ENCODE measurements at places on chromosomes 5 and 9.
A peak's percentile ranks its signal among the peaks of the same experiment; 100 is the strongest.

- DNase-seq = peak; percentile 84
Observed at GRCh38 chr9:86983249-86983619, 35.9 kb upstream of the GAS1 start.

DNA sequence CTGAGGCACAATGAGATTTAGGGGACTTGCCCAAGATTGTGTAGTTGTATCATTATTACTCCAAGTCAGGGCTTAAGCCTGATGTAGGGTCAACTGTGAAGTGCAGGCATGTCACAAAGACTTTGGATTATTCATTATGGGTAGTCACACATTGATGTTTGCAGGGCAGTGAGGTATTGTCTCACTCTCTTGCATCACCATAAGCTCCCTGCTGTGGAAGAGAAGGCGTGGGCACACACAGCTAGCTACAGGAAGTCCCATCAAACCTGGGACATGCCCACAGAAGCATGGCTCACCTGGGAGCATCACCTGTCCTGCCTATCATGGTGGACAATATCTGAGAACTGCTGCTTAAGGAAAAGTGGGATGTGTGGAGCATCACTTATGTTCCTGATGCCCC, 42.1 kb downstream of the TMOD1 start:
- DNase-seq = no peak

DNA sequence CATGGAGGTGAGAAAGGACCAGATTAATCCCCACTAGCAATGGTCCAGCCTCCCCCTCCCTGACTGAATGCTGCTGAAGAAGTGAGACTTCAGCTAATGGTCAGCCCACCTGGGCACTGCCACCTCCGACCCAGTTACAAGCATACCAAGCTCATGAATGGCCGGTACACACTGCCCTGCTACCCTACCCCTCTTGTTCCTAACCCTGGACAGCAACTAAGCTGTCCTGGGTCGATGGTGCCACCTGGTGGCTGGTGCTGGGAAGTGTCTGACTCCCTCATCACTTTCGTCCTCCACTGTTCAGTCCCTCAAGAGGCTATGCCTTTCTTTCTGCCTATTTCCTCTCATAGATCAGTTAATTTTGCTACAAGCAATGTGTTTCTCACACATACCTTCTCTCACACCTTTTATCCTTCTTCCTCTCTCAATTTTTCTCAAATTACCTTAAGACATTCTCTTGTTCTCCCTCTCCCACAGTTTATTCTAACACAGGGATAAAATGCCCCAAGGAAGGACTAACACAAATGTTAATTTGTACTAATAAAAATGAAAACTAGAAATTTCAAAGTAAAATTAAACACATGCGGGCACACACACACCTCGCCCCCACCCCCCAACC, 42.4 kb downstream of the PAX5 start:
- peak; percentile 41 for DNase-seq

- DNase-seq = peak; percentile 95
Observed at GRCh38 chr9:134434894-134435506, 108.7 kb downstream of the RXRA start.

DNA sequence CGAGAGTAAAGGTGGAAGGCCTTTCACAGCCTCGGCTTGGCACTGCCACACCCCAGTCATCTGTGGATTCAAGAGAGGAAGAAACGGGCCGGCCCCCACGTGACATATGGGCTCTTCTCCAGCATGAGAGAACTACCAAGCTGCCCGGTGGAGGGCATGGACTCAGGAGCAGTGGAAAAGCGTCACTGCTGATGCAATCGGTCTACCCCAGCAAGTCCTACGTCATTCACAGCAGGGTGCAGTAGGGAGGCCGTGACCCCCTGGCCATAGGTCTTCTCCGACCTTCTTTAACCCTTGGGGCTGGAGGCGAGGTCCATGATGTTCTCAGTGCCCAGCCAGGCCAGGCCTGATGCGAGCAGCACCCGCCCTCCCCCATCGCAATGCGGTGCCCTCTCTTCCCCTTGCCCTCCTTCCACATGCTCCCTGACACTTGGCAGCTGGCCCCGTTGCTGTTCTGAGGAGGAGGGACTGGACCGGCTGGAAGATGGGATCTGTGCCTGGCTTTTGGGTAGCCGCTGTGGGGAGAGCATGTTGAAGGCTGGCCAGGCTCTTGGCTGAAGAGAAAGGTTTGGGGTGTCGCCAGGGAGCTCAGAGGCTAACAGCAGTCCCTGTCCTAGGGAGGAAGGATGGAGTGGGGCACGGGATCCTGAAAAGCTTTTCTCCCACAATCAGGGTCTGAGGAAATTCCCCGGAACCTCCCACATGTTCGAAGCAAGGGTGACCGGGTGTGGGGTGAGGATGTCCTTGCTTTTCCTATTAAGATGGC, 89.8 kb downstream of the LIFR start:
- no peak for DNase-seq

- DNase-seq = no peak
Observed at GRCh38 chr9:8188723-8189407, 389.3 kb upstream of the DMAC1 start.

DNA sequence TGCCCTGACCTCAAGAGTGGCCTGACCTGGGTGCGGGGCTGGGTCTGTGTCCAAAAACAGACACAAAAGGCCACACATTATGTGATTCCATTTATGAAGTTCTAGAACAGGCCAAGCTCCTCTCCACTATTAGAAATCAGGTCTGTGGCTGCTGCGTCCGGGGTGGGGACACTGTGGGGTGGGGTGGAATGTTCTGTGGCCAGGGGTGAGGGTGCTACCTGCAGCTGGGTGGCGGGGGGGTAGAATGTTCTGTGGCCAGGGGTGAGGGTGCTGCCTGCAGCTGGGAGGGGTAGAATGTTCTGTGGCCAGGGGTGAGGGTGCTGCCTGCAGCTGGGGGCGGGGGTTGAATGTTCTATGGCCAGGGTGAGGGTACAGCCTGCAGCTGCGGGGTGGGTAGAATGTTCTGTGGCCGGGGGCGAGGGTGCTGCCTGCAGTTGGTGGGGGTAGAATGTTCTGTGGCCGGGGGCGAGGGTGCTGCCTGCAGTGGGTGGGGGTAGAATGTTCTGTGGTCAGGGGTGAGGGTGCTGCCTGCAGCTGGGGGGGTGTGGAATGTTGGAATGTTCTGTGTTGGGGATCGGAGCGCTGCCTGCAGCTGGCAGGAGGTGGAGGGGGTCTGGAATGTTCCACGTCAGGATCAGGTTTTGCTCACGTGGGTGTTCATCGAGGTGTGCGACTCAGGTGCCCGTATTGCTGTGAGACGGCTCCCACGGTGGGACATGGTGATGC, 8.3 kb downstream of the LCN12 start:
- DNase-seq = no peak

DNA sequence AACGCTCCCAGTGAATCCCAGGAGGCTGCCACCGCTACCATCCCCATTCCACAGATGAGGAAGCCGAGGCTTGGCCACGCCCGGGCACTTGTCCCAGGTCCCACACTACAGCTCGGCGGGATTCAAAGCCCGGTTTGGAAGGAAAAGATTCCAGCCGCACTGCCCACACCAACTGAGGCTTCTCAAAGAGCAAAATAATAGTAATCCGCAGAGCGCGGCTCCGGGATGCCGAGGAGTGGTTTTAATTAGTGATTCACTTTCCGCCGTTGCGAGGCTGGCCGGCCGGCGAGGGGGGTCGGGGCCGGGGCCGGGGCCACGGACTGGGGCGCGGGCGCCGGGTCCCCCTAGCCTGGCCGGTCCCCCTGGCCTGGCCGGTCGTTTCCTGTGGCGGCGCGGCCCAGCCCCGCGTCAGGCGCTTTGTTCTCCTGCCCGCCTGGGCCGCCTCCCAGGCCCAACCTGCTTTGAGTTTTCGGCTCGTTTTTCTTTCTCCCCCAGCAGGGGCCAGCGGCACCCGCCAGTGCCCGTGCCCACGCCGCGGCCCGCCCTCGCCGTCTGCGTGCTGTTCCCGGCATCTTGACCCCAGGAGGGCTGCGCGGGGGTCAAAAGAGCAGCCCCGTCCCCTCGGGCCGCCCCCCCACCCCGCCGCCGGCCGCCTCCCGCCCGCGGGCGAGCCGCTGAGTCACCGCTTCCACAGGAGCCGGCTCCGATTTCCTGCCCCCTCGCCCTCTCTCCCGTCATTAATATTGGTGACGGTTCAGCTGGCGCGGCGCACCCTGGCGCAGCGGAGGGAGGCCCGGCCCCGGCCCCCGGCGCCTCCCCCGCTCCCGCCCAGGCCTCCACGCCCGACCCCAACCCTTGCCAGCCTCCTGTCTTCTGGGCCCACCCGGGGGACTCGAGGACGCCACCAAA, 31.2 kb downstream of the FGF18 start:
- DNase-seq = peak; percentile 81

DNA sequence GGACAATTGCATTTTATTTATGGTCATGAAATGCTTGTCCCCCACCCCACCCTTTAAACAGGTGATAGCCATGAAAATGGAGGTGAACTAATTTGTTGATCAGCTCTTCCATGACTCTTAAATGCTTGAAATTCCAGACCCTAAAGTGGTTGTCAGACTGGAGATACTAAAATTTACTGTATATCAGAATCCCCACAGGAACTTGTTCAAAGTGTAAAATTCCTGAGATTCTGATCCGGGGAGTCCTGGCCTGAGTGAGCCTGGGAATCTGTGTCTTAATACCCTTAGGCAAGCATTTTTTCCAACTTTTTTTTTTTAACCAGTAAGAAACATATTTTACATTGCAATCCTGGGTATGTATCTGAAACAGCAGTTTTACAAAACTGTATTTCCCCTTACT, 4.7 kb downstream of the SKP2 start:
- peak; percentile 98 for DNase-seq

DNA sequence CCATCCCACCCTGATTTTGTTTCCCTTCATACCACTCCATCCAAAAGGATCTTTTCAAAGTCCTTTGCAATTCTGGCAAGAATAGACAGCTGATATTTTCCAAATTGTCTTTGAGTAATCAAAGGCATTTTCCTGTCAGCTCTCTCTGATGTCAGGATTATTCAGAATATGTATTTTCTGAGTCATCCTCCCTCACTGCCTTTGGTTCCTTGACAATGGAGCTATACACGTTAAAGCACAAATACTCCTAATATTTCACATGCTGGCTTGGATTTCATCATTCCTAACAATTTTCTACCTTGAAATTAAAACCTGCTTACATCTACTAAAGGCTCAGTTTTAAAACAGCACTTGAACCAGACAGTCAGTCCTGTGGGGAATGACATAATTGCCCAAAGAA, 379.4 kb downstream of the GADD45G start:
- DNase-seq = no peak

DNA sequence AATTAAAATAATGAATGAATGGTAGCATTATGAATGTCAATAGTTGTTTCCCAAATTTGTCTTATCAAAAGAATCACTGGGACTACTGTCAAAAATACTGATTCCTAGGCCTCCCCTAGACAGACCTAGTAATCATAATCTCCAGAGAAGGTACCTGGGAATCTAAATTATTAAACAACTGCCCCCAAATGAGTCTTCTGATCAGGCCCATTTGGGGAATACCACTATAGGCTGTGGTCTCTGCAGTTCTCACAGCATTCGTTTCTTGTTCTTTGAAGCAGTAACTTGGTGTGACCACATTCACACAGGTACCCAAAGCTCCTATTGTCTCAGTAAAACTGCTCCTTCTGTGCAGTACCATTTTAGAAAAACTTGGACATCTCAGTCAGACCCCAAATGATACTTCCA, 230.9 kb downstream of the PIK3R1 start:
- no peak for DNase-seq

GRCh38 chr9:83960991-83961390, 19.0 kb downstream of the HNRNPK start:
- no peak for DNase-seq

GRCh38 chr5:106311230-106311915, 1359.4 kb downstream of the EFNA5 start:
- DNase-seq = no peak

DNA sequence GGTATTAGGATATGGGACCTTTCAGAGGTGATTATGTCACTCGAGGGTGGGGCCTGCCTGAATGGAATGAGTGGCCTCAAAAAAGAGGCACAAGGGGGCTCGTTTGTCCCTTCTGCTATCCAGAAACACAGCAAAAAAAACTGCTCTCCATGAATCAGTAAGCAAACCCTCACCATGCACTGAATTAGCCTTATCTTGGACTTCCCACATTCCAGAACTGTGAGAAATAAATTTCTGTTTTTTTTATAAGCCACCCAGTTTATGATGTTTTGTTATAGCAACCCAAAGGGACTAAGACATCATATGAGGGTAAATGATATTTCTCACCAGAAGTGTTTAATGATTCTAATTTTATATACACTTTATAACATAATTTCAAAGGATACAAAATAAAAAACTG, 476.6 kb upstream of the EDIL3 start:
- no peak for DNase-seq

DNA sequence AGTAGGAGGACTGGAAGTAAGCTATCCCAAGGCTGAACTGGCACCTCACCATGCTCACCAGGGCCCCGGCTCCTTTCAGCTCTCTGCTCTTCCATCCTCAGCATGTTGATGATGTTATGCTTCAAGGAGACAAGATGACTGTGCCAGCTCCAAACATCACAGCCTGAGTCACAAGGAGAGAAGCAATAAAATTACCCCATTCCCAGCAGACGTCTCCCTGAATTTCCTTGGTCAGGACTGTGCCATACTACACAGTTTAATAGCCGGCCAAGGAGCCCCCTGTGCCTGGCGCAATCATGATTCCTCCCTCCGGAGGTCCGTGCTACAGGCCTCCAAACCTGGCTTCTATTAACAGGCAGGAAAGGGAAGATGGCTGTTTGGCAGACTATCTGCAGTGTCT, 51.2 kb upstream of the ROR2 start:
- DNase-seq = peak; percentile 70

- peak; percentile 38 for DNase-seq
Observed at GRCh38 chr9:22124263-22125011, 115.3 kb upstream of the CDKN2B start.

DNA sequence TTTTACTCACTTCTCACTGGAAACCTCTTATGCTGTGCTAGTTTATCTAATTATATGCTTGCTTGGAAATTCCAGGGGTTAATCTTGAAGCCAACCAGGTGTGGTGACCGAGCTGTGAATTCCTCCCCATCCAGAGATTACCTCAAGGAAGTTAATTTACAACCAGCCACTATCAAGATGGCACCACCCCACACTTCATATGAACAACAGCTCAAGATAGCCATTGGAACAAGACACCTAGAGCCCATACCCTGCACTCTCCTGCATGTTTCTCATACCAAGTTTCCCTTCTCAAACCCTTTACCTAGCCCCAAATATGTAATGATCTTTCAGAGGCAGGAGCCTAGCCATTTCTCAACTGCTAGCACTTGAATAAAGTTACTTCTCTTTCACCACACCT, 2156.9 kb upstream of the C9orf72 start:
- DNase-seq = no peak

- DNase-seq = no peak
Observed at GRCh38 chr9:108002371-108002956, 512.9 kb upstream of the KLF4 start.
